ENCODE measurements at places on chromosomes 5 and 9.

- DNase-seq: no peak
Measured at GRCh38 chr5:114308017-114308416, 53.9 kb upstream of the KCNN2 start.

GRCh38 chr9:138078846-138079245, 201.3 kb downstream of the CACNA1B start:
- no peak for DNase-seq

DNA sequence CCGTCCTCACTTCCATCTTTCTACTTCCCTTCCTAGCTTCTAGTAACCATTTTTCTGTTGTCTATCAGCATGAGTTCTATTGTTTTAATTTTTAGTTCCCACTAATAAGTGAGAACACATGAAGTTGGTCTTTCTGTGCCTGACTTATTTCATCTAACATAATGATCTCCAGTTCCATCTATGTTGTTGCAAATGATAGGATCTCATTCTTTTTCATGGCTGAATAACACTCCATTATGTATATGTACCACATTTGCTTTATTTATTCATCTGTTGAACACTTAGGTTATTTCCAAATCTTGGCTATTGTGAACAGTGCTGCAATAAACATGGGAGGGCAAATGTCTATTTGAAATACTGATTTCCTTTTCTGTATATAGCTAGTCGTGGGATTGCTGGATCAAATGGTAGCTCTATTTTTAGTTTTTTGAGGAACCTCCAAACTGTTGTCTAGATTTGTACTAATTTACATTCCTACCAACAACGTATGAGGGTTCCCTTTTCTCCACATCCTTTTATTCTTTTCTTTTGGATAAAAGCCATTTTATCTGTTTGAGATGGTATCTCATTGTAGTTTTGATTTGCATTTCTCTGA, 50.3 kb downstream of the NSD1 start:
- no peak for DNase-seq

DNA sequence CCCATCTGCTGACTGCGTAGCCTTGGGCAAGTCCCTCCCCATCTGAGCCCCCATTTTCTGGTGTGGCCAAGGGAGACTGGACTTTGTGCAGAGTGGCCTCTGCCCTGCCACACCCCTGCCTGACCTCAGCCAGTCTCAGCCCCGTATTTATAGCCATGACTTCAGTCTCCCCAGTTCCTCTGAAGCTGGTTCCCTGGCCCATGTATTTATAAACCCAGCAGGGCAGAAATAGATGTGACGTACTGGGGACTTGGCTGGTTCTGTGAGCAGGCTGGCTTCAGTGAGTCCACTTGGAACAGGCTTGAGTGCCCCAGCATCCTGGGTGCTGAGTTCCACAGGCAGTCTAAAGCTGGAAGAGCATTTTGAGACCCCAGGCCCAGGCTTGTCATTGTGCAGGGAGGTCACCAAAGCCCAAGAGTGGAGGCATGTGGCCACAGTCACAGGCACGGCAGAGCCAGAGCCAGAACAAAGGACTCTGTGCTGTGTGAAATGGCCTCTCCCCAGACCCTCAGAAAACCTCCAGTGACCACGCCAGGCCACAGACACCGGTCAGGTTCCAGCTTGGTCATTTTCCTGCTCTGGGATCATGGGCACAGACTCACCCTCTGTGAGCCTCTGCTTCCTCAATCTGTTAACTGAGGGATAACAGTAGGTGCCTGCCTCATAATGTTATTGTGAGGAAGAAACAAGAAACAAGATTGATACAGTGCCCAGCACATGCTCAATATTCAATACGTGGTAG, 30.4 kb upstream of the SYNPO start:
- peak; percentile 43 for DNase-seq

- peak; percentile 55 for DNase-seq
Measured at GRCh38 chr9:132319421-132320110, 35.2 kb downstream of the SETX start.

DNA sequence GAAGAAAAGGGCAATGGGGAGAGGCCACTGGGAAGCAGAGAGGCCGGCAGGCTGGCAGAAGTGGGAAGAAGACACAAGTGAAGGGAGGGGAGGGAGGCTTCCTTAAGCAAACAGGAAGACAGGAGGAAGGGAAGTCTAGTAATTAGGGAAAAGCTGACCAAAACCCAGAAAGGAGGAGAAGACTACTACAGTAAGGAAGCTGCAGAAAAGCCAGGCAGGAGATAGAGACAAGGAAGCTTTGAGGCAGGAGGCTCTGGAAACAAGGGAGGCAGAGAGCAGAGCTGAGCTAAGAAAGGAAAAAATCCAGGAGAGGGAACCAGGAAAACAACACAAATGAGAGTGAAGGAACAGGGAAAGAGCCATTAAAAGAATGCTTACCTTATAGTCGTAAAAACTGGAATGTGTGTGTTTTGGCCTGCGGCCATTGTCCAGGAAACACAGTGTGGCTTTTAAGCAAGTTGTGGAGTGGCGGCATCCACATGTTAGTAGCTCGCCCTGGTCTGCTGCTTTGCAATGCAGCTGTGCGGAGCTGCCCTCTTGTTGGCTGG, 317.1 kb upstream of the CLINT1 start:
- DNase-seq: no peak

GRCh38 chr5:24823625-24824024, 178.8 kb upstream of the CDH10 start:
- no peak for DNase-seq

- DNase-seq: no peak
Measured at GRCh38 chr5:17316970-17317459, 99.6 kb downstream of the BASP1 start.

DNA sequence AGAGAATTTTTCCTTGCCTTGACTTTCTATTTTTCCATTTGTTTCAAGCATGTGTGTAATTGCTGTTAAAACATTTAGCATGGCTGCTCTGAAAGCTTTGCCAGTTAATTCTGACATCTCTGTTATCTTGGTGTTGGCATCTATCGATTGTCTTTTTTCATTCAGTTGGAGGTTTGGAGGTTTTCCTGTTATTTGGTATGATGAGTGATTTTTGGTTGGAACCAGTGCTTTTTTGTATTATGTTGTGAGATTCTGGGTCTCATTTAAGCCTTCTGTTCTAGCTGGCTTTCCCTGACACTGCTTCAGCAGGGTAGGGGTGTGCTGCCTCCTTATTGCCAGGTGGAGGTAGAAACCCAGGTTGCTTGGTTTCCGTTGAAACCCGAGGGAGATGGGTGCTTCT, 40.9 kb upstream of the DHFR start:
- DNase-seq: no peak

DNA sequence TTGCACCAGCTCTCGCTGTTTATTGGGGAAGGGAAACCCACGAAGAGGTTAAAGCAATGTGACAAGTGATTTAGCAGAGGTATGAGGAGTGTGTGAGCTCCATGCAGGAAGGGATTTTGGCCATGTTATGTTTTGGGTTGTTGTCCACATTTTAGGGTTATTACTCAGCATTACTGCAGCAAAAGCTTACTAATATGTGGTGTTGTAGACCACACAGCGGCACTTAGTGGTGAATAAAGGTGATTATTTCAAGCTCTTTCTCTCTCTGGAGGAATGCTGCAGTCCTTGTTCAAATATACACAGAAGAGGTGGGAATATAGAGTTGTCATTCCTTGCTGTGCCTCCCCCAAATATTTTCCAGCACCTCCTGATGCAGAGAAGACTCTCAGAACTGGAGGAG, 29.7 kb upstream of the AKNA start:
- DNase-seq: peak; percentile 93

DNA sequence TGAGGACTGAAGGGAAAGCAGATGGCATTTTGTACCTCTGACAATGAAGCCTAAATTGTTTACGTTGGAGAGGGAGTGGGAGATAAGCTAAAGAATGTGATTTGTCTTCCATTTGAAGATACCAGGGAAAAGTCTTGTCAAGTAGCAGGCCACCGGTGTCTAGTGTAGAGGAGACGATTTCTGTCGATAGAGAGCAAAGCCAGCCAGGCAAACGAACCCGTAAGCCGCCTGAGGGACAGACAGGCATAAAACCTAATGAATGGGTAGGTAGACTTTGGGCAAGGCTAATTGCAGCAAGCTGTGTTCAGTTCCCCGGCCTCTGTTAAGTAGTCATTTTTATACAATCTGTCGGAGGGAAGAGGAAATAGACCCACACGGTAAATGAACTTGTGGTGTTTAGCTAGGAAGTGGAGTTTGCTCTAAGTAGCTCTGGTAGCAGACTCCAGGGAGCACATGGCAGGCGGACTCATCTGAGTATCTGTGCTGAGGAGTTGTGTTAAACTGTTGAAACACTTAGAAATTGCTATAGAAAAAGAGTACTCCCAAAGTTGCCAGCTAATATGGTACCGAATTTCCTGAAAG, 28.8 kb downstream of the SMARCA2 start:
- no peak for DNase-seq

- DNase-seq: no peak
Measured at GRCh38 chr5:54570916-54571315, 53.4 kb downstream of the SNX18 start.

- peak; percentile 83 for DNase-seq
Measured at GRCh38 chr9:93257808-93258331, 73.9 kb downstream of the WNK2 start.

- DNase-seq: peak; percentile 17
Measured at GRCh38 chr9:36074870-36075532, 38.3 kb downstream of the RECK start.

DNA sequence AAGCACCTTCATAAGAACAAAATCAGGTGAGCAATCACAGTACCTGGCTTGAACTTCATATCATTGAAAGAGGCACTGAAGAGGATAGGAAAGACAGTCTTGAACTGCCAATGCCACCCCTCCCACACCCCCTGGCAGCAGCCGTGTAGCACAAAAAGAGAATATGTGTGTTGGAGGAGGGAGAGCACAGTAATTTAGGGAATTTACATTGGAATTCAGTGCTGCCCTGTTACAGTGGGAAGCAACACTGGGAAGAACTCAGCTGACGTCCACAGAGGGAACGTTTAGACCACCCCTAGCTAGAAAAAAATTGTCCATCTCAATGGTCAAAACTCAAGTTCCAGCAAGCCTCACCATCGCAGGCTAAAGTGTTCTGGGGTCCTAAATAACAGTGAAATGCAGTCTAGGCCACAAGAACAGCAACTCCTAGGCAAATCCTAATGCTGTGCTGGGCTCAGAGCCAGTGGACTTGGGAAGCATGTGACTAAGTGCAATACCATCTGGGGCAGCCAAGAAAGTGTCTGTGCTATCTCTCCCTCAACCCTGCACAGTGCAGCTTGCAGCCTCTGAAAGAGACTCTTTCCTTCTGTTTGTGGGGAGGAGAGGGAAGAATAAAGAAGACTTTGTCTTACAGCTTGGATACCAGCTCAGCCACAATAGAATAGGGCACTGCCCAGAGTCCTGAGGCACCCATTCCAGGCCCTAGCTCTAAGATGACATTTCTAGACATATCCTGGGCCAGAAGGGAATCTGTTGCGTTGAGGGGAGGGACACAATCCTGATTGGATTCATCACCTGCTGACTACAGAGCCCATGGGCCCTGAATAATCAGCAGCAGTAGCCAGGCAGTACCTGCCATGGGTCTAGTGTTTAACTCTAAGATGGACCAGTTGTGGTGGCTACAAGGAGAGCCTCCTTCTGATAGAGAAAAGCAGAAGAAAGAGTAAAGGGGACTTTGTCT, 62.1 kb upstream of the VLDLR start:
- DNase-seq: peak; percentile 84

- no peak for DNase-seq
Measured at GRCh38 chr9:83468821-83469220, 69.4 kb downstream of the FRMD3 start.

GRCh38 chr5:10503321-10503720, 60.5 kb upstream of the ANKRD33B start:
- DNase-seq: no peak

GRCh38 chr5:143582176-143582575, 178.7 kb upstream of the NR3C1 start:
- no peak for DNase-seq

GRCh38 chr9:28563291-28563934, 990.1 kb upstream of the C9orf72 start:
- no peak for DNase-seq

DNA sequence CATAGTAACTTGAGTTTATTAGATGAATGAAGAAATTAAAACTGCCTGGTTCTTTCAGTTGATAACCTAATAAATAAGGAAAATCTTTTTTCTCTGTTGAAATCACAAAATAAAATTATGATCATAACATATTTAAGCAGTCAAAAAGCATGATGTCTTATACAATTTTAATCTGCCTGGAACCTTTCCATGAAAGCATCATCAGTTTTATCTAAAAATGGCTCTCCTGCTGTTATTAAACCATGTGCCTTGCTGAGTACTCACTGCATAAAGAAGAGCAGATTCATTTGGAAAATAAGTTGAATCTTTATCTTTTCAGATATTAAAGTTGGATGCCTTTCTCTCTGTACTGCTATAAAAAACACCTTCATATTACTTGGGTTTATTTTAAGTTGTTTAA, 148.8 kb downstream of the SLC24A2 start:
- DNase-seq: no peak

DNA sequence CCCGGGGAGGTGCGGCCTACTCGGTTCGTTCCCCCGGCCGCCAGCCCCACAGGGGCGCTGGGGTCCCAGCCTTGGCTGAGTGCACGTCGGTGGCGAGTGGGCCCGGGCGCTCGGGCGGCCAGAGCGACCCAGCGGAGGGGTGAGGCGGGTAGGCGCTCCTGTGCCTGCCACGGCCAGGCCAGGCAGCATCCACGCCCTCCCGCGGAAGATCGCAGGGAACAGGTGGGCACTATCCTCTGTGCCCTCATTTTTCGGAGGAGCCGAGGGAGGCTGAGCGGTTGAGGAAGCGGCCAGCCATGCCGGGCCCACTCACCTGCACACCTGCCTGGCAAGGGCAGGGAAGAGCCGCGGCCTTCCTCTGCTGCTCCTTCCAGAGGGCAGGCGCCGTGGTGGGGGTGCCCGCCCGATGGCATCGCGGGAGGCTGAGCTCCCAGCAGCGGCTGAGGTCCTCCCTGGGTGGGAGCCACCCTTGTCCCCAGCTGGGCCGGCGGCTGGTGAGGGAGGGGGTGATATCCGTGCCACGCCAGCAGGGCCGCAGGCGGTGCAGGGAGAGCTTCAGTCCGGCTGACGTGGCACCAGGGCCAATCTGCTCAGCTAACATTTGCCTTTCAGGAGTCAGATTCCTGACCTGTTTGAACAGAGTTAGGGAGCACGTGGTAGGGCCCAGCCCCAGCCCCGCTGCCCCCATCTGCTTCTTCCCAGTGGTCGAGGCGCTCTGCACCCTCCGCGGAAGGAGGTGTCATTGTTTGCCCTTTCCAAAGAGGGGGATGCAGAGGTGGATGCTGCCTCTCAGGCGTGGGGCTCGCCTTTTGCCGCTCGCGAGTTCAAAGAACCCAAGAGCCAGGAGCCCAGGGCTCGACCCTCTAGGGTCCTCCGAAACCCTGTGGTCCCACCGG, 1.6 kb upstream of the SEC16A start:
- DNase-seq: no peak

DNA sequence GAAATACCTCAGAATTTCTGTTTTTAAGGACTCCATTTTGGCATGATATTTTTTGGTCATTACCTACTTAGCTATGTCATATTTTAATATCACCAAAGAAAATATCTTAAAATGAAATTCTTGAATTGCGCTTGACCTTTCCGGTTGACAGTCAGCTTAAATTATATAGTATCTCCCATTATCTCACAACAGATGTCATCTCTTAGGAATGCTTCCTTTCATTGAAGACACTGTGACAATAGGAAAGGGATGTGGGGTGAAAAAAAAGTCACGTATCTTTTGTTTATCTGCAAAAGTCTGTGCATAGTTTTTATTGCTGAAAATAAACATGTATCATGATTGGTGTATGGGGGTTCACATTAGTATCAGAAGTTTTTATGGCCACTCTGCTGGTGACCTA, 105.8 kb downstream of the INVS start:
- DNase-seq: no peak

- peak; percentile 56 for DNase-seq
Measured at GRCh38 chr5:126373375-126374108, 49.7 kb upstream of the GRAMD2B start.

- peak; percentile 65 for DNase-seq
Measured at GRCh38 chr9:83937861-83938455, 16.7 kb upstream of the KIF27 start.
